ENCODE measurements at places on chromosomes 1 and 21.

GRCh38 chr1:17923666-17924065 is 168.5 kb downstream of the ACTL8 start:
- DNase-seq, result no peak

GRCh38 chr1:10867914-10868598 is 71.6 kb upstream of the CASZ1 start:
- no peak for DNase-seq

DNA sequence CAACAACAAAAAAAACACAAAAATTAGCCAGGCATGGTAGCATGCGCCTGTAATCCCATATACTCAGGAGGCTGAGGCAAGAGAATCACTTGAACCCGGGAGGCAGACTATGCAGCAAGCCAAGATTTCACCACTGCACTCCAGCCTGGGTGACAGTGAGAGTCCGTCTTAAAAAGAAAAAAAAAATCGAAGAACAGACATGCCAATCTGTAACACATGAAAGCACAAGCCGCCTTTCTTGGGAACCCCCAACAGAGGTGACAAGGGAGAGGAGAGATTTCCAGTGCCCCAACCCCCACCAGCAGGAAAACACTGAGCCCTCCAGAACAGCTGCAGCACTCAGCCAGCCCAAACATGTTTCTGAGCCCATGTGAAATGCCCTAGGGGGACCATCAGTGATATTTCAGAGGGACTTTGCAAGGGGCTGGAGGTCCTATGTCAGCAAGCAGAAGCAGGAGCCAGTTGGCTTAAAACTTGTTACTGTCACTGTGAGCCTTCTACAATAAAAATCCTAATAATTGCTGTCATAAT is 14.2 kb upstream of the EFNA1 start:
- no peak for DNase-seq

DNA sequence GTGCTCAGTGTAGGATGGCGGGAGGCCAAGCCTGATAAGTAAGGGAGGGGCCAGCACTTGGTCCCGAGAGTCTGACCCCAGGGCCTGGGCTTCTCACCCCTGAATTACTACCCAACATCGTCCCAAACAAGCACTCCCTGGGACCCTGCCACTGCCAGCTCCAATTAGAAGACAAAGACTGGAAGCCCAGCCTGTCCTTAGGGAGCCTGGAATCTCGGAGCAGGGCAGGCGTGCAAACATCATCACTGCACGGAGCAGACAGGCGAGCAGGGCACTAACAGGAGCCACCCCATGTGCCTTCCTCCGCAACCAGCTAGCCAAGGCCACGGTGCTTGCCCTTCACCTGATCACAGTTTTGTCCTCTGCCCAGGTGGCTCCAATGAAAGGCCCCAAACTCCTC is 23.2 kb downstream of the KCNAB2 start:
- no peak for DNase-seq

GRCh38 chr1:158983235-158983634 is 26.5 kb upstream of the IFI16 start:
- DNase-seq, result no peak

- no peak for DNase-seq
Observed at GRCh38 chr1:24483441-24483840, 19.2 kb upstream of the RCAN3 start.

GRCh38 chr1:177592624-177593023 is 377.2 kb downstream of the SEC16B start:
- DNase-seq, result no peak

- DNase-seq, result no peak
Observed at GRCh38 chr1:58909914-58910681, 126.3 kb upstream of the JUN start.

DNA sequence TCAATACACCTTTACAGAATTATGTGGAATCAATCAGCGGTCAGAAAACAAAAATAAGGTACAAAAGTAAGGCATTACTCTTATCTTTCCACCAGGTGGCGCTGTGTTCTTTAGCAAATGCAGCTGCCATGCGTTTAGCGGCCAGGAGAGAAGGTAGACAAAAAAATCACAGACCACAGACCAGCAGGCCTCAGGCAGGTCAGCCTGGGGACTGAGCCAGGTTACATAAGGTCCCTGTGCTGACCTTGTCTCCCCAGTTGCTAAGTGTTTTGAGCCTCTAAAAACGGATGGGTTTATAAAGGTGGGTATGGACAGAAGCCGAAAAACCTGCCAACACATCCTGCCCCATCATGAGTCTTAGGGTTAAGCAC is 2.8 kb downstream of the RGS16 start:
- peak; percentile 85 for DNase-seq

DNA sequence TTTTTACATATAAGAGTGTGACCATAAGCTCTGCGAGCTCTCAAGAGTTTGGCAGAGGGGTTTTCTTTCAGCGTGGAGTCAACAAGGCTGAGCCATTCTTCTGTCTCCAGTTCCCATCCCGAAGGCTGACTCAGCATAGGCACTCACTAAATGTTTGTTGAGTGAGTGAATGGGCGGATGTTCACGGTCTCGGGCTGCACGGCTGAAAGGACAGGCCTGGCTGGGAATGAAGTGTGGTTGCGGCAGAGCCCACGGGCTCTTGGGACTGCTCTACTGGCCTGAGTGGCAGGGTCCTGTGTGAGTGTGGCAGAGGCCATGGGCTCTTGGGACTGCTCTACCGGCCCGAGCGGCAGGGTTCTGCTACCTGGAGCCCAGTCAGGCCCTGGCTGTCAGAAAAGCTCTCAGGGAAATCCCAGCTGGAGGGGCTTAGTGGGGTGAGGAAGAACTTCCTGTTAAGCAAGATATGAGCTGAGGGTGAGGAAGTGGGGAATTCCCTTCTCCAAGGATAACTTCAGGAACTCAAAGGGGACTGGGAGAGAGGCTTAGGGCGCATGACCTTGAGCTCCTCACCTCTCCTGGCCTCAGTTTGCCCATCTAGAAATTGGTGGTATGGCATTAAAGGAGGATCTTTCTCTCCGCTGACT is 56.6 kb upstream of the C1orf174 start:
- no peak for DNase-seq

- no peak for DNase-seq
Observed at GRCh38 chr1:217228689-217229088, 402.2 kb downstream of the GPATCH2 start.

GRCh38 chr1:53754484-53755312 is 15.7 kb upstream of the GLIS1 start:
- DNase-seq, result no peak

DNA sequence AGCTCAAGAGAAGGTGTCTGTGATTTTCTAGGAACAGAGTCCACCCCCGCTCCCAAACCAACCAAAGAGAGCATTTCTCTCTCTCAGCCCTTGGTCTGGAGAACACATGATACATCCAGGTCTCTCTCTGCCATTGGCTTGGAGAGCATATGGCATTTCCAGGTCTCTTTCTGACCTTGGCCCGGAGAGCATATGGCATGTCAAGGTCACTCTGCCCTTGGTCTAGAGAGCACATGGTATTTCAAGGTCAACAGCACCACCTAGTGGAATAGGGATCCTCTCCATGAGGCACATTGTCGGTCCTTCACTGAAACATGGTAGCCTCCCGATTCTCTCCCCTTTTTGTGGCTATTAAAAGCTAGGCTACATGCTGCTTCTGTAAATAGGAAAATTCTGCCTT is 437.7 kb upstream of the OLFM3 start:
- DNase-seq, result no peak

DNA sequence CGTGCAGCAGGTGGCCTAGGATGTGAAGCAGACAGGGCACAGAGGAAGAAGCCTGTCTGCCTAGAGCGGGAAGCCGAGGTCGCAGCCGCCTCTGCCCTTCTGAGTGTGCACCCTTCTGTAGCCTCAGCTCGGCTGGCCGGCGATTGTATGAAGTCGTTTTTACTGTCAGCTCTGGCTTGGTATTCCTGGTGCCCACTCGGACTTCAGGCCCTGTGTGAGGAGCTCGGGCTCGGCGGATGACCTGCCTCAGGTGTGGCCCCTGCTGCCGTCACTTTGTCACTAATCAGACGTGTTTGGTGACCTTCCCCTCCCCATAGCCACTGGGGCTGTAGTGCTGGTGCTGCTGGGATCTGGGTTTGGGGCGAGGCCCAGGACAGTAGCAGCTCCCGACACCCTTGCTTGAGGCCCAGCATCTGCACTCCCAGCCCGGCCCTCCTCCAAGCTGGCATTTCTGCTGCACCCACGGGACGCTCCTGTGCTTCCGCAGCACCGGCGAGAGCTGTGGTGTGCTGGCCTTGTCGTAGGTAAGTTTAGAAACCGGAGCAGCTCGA is 18.1 kb downstream of the SLX9 start:
- no peak for DNase-seq

DNA sequence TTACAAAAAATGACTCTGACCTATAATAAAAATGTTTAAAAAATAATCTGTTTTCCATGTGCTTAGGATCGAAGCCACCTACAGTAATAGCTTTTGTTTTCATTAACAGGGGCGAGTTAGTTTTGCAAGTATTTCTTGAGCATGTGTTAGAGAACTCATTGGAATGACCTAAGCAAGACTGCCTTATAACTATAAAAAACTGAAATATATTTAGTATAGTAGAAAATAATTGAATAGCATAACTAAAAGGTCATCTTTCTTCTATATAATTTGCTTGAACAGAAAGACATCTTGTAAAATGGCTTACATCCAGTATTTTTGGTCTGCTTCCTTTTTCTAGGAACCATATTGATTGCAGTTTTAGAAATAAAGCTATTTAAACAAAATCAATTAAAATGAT is 241.5 kb upstream of the NRIP1 start:
- no peak for DNase-seq

DNA sequence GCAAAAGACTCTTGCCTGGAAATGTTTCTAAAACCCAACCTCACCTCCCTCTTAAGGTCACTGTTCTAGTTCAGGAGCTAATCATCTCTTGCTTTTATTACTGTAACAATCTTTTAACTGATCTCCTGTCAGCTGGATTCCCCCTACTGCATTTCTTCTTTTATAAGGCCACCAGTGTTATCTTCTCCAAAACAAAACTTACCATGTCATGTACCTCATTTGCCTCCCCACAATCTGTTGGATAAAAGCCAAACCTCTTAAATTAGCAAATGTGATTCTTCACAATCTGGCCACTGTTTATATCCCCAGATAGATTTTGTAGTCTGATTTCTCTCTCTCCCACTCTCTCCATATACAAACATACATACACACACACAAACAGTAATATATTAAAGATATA is 143.3 kb downstream of the DENND1B start:
- DNase-seq, result no peak

DNA sequence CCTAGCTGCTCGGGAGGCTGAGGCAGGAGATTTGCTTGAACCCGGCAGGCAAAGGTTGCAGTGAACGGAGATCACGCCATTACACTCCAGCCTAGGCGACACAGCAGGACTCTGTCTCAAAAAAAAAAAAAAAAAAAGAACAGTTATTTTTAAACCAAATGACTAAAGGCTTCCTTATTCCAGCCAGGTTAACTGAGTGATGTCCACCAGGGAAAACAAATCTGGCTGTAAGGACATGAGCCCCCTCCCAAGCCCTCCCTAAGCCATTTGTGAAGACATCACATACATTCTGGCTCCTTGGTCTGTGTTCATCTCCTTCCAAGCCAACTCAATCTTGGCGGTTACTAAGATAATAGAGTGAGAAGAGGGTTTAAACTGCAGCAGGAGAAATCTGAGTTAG is 8.2 kb downstream of the TMCC2 start:
- DNase-seq, result no peak

- no peak for DNase-seq
Observed at GRCh38 chr21:44994047-44994694, 54.3 kb downstream of the SLX9 start.

- DNase-seq, result no peak
Observed at GRCh38 chr1:231720652-231721325, 94.2 kb downstream of the DISC1 start.

- DNase-seq, result no peak
Observed at GRCh38 chr21:38300141-38300578, 43.4 kb downstream of the KCNJ15 start.

DNA sequence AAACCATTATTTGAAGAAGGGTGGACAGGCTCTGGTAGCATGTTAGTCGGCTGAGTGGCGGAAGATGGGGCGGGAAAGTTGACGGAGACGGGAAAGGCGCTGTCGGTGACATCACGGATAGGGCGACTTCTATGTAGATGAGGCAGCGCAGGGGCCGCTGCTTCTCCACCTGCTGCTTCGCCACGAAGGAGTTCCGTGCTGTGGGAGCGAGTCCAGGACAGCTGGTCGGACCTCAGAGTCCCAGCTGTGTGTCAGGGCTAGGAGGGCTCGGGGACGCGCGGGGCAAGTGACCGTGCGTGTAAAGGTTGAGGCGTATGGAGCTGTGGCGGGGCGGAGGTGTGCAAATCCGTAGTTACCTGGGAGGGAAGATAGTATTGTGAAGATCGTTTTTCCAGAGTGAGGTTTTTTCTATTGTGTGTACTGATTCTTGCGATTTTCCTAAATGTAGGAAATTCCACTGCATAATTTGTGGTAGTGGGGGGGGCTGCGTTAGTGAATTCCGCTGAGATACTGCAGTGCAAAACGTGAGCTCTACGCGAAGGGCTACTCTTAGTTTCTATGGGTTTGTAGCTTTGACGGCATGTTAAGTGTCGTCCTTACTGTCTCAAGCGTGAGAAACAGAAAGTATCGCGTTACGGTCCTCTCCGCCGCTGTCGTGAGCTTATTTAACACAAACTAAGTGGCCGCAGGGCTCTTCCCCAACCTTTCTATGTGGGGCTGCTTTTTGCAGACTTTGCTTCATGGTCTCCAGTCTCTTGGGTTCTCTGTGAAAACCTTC is 111.2 kb upstream of the NBPF11 start:
- DNase-seq, result no peak

GRCh38 chr21:45295576-45296365 is 8.1 kb upstream of the POFUT2 start:
- DNase-seq, result no peak

DNA sequence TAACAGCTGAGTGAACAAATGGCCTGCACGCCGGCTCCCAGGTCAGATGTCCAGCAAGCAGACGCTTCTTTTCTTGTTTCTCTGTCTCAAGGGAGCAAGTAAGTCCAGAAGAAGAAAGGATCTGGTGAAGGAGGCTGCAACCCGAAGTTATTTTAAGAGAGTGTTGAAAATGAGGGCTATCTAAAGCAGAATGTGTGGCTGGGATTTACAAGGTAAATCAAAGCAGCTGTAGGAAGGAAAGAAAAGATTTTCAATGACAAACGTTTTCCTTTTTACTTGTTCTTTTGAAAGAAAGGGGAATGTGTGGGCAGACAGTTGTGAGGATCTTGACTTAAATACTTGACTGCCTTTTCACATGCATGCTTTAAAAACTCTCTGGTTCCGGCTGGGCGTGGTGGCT is 311.5 kb downstream of the KIF26B start:
- no peak for DNase-seq

GRCh38 chr1:218670875-218671274 is 325.7 kb downstream of the TGFB2 start:
- DNase-seq, result no peak

DNA sequence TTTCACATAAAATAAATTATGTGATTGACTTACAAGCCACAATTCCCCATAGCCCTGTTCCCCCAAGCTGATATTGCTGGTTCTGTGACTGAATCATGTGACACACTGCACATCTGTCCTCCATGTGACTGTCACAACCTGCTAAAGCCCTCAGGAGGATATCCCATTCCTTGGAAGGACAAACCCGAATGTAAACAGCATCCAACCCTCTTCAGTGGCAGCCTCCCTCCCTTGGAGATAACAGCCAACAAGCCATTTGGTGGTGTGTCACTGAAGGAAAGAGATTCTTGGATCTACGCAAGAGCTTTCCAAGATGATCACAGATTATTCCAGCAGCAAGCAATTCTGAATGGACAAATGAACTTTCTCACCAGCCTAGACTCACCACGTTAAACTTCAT is 153.9 kb upstream of the TIAM1 start:
- no peak for DNase-seq

Measured in cerebellar nuclear complex (tissue), 1 donor.